ENCODE measurements at places on chromosomes 5 and 9. TPM values are rescaled to one million over a fixed set of nuclear protein-coding genes. Genes with fewer than 3 reads are reported as not detected.

Gene PTGER4
- 14.8 TPM for total RNA-seq

Gene FOCAD
- total RNA-seq: 21.6 TPM

Gene PAEP
- total RNA-seq: not detected

Gene FSTL4
- not detected for total RNA-seq

- DNase-seq: no peak
Measured at GRCh38 chr5:109690975-109691574, 1.3 kb downstream of the MAN2A1 start.

GRCh38 chr5:96337048-96337781 is 95.8 kb downstream of the PCSK1 start:
- DNase-seq: no peak

GRCh38 chr9:69801989-69802388 is 18.6 kb upstream of the CFAP95 start:
- DNase-seq: no peak

DNA sequence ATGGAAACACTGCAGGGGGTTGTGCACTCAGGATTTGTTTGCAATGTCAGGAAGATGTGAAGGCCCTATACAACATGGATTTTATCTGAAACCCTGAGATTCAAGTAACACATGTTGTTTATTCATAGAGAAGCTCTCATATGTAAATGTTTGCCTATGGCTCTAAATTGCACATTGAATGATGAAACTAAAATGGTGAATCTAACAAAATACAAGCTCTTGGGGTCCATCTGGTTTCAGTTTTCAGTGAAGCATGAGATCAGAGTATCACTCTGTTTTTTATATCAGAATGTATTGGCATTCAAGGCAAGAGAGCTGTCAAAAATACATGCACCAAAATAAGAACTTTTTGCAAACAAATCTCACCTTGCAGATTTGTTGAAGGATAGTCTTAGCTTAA is 19.6 kb upstream of the FRMD3 start:
- no peak for DNase-seq
